ENCODE measurements at places on chromosomes 4 and X.

DNA sequence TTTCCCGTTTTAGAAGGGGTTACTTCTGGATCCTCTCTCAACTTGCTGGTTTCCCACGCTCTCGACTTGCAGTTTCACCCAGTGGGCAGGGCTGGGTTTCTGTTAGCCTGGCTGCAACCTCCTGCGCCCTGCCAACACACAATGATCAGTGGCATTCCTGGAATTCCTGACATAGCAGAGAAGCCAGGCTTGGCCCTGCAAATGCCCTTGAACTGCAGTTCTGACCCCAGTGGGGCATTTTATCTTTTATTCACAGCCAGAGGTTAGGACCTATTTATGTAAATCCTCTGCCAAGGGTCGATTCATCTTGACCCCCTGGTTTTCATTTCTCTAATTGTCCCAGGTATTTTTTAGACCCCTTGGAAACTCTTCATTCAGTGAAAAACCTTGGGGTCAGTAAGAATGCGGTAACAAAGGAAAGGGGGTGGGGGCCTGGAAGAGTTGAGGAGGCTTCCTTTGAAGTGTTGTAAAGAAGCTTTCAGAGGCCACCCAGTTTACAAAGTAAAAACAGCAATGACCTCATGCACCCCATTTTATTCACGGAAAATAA, 217.6 kb downstream of the ZNF674 start:
- peak; percentile 73 for ATAC-seq

GRCh38 chr4:3642806-3643517, 110.7 kb upstream of the LRPAP1 start:
- ATAC-seq, result no peak

DNA sequence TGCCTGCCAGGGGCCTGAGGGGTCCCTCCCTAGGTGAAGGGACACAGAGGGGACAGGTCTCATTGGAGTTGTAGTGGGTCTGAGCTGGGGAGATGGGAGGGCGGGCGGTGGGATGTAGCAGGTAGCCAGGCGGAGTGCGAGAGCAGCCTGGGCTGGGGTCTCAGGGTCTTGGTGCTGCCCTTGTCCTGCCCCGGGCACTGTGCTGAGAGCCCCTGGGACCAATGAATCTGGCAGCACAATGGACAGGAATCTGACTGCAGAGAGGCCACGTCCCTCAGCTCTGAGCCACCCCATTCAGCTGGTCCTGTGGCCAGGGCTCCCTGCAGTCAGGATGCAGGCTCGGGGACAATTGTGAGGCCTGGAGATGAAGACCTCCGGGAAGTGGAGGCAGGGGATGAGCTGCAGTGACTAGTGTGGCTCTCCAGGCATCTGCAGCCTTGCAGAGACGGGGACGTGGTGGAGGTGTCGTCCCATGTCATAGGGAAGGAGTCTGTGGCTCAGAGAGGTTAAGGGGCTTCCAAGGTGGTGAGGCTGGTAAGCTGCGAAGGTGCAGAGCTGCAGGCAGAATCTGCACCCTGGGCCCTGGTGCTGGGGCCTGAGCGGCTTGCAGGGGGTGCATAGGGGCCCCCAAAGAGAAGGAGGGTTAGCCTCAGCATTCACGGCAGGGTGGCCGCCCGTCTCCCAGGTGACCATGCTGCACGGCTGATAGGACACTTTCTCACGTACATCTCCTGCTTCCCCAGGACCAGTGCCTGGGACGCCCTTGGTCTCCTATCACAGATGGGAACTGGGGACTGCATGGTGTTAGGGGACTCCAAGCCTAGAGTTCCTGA, 20.6 kb downstream of the NSG1 start:
- no peak for ATAC-seq

DNA sequence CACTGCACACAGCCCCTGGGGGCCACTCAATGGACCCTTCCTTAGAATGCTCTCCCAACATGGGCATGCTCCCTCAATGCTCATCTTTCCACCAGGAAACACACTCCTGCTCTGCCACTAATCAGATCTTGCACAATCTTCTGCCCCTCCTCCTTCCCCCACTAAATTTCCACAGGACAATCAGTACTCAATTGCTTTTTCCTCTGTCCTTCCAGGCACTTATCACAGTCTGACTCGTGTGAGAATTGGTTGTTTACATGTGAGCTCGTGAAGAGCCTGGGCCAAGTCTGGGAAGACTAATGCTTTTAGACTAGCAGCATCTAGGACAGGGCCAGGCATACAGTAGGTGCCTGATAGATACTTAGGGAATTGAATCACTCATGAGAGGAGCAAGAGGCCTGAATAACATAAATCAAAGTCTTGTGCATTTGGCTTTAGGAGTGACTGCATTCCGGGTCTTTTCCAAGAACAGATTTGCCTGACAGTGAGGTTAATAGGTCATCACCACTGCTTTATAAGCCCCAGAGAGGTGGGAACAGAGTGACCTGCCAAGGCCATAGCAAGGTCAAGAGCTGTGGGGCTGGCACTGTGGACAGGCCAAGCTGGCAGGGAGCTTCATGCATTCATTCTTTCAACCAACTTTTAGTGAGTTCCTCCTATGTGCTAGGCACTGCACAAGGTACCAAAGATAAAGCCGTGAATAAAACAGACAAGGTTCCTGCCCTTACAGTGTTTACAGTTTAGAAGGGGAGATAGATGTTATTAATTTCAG, 55.0 kb downstream of the PRPS1 start:
- no peak for ATAC-seq

- ATAC-seq, result peak; percentile 38
Measured at GRCh38 chr4:138052806-138053632, 189.1 kb downstream of the SLC7A11 start.

DNA sequence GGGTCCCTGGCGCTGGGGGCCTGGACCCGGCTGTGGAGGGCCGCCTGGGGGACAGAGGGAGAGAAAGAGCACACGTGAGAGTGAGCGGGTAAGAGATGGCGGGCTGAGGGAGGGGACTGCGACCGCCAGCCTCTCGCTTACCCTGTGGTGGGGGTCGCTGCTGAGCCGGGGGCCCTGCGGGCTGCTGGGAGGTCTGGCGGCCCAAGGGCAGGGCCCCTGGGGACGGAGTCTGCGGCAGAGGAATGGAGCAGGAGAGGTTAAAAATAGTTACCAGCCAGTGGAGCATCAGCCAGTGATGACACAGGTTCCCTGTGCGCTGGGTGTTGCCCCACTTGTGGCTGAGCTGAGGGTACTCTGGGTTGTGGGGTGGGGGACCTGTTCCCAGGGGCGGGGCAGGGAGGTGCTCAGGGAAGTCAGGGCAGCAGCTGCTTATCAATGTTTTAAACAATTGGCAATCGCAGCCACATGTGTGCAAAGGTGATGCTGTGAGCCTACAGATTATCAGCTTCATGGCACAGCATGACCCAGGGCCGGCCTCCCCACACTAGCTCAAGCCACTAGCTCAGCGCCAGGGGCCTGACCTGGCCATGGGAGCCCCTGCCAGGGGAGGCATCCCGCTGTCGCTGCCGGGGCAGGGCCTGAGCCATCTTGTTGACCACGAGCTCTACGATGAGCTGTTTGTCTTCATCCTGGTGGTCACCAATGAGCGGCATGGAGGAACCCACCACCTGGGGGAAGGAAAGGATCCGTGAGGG, 7.5 kb upstream of the TIMP1 start:
- ATAC-seq, result no peak

DNA sequence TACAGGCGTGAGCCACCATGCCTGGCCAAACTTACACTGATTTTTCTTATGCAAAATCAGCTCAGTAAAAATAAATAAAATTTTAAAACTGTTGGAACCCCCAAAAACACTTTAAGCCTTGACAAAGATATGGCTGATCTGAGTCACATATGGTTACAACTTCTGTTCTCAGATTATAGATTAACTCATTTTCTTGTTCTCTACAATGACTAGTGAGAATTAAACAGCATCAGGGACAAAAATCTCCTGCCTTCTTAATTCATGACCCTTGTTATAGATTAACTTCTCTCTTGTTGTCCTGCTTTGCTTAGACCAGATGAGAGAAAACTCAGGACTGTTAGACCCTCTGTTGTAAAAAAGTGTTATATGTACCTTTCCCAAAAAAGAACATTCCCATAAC, 24.2 kb upstream of the EXOC1L start:
- ATAC-seq, result no peak

DNA sequence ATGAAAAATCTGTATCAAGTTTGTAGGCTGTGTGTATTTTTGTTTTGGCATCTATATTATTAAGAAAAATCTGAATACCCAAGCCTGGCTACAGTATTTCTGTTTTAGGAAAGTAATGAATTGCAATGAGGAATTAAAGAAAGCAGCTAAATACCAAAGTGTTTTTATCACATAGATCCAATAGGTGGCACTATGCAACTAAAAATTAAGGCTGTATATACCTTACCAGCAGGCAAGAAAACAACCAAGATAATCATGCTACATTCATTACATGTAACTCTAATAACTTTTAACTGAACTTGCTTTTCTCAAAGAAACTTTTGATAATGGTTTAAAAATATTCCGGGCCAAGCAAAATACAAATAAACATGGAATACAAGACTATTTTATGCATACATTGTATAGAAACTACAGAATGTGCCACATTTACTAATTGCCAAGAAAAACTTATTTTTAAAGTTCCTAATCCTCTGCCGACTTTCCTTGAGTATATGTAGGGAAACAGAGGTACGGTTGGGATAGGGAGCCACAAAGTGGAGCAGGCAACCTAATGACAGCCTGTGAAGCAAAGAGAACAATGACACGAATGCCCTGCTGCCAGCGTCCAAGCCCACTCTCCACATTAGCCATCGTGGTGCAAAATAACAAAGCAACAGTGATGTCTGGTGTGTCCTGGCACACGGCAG, 63.7 kb downstream of the SEC24D start:
- peak; percentile 73 for ATAC-seq

- no peak for ATAC-seq
Measured at GRCh38 chr4:153533387-153533786, 67.2 kb downstream of the TMEM131L start.

GRCh38 chr4:155539746-155540145, 126.9 kb upstream of the GUCY1A1 start:
- ATAC-seq, result no peak

DNA sequence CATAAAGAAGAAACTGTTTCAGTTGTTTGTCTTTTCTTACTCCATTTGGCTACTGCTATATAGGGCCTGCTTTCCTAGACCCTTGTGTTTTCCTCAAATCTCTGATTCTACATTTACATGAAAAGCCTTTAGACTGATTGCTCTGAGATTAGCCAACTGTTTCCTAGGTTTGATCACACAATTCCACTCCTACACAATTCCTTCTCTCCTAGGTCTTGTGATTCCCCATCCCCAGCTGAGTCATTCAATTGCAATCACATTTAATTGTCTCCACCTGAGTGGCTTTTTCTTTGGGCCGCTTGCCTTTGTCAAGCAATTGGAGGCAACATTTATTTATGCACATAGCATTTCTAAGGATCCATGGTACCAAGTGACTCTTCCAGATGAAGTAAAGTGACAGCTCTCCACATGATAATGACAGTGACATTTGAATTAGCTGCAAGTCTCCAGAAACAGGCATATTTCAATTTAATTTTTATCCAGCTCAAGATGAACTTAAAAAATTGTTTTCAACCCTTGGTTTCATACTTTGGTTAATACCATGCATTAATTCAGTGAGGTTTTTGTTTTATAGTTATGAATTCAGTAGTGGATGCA, 35.8 kb downstream of the ATXN3L start:
- no peak for ATAC-seq

DNA sequence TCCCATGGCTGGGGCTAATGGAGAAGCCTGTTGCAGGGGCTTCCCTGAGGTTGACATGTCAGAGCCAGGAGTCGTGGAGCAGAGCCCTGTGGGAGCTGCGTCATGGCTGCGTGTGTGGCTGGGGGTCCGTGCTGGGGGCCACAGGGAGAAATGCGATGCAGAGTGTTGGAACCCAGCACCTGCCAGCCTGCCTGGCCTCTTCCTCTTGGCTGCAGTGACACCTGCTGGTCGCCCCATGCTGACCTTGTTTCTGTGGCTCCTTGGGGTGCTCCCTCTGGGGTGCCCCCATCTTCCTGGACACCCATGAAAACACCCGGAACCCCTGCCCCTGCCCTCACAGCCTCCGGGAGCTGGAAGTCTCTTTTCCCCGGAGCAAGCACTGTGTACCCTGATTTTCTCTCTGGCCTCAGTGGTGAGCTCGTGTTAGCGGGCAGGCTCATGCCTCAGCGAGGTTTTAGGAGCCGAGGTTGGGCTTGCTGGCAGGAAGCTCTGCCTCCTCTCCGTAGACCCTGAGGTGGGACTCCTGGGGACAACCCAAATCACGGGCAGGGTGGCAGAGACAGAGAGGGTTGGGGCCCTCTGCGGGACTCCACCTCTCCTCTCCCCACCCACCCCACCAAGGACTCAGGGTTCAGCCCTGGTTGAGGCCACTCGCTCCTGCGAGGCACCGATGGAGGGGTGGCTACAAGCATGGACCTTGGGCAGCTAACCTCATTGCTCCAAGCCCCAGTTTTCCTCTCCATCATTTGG, 103.7 kb downstream of the SORCS2 start:
- ATAC-seq, result peak; percentile 64
